ENCODE measurements at places on chromosomes 2 and 18.

- DNase-seq = no peak
Observed at GRCh38 chr2:149799013-149799705, 211.6 kb upstream of the MMADHC start.

DNA sequence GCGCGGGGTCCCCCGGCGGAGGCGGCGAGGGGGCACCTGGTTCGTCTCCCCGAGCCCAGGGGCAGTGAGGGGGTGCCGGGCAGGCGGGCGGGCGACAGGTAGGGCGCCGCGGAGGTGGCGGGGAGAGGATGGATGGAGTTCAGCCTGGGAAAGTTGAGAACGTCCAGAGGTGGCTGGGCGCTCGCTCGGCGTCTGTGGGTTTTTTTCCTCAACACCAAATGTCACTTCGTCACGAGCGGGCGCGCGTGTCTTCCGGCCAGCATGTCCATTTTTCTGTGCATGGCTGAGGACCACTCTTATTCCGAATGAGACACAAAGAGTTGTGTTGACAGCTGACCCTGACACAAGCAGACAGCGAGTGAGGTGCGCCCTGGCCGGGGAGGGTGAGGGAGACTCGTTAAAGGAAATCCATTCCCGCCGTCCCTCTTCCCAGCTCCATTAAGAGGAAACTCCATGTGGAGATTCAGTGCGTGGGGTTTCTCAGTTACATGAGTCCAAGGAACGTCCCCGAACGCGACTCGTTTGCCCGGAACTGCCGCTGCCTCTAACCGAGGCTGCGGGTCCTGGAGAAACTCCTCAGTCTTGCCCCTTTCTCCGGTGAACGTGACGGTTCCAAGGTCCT lies 859 bp downstream of the GREB1L start:
- no peak for DNase-seq

GRCh38 chr2:156512451-156512850 lies 76.3 kb downstream of the GPD2 start:
- no peak for DNase-seq

DNA sequence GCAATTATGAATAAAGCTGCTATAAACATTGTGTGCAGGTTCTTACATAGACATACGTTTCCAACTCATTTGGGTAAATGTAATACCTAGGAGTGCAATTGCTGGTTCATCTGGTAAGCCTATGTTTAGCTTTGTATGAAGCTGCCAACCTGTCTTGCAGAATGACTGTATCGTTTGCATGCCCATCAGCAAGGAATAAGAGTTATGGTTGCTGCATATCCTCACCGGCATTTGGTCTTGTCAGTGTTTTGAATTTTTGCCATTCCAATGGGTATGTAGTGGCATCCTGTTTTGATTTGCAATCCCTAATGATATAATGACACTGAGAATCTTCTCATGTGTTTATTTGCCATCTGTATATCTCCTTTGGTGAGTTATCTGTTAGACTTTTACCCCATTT lies 20.7 kb downstream of the CCDC150 start:
- DNase-seq = no peak

- DNase-seq = no peak
Observed at GRCh38 chr18:3704556-3705344, 254.8 kb downstream of the TGIF1 start.

All from CD4-positive, alpha-beta T cell treated with Interleukin-4 for 4 hours (primary cell).